Activated CD4-positive, alpha-beta memory T cell treated with anti-CD3 and anti-CD28 coated beads, Interleukin-2, amount 10 ng/mL, durations not matched to agents 7 days and 5 days (primary cell): ENCODE measurements at places on chromosomes 7 and 10. TPM values are rescaled to one million over a fixed set of nuclear protein-coding genes. Genes with fewer than 3 reads are reported as not detected.

Gene A1CF
- not detected for total RNA-seq

- peaks cover 15% of the 10 kb centered on the region for H3K4me1 ChIP-seq
- no peak for DNase-seq
- peaks cover 42% of the 10 kb centered on the region for H3K36me3 ChIP-seq
- no peak overlapping the region for H3K4me3 ChIP-seq
- no peak overlapping the region for H3K27ac ChIP-seq
- no peaks in the 10 kb centered on the region for H3K27me3 ChIP-seq
Measured at GRCh38 chr7:104967088-104967487, 46.9 kb upstream of the KMT2E start.

Gene AQP1
- total RNA-seq = 0.18 TPM

- H3K36me3 ChIP-seq = no peaks in the 10 kb centered on the region
- H3K27me3 ChIP-seq = no peaks in the 10 kb centered on the region
Measured at GRCh38 chr10:107418085-107418806, 253.7 kb upstream of the SORCS1 start.

Gene RASA4B
- total RNA-seq = 9.6 TPM

Gene C10orf143
- 2.5 TPM for total RNA-seq
